ENCODE measurements at places on chromosomes 16 and 17.

DNA sequence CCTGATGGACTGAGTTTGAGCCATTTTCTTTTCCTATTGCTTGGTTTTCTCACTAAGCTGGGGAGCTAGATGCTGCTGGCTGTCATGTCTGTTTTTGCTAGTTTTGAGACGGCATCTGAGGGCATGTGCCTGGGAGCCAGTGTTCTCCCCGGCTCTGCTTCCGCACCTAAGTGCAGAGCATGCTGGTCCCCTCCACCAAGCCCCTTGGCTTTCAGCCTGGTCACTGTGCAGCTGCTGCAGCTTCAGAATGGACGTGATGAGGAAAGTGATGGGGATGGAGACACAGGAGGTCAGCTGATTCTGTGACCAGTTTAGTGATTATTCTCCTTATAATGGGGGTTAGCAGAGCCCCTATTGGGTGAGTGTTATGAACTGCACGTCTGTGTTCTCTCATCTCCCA is 28.5 kb downstream of the DNAH17 start:
- no peak for DNase-seq

DNA sequence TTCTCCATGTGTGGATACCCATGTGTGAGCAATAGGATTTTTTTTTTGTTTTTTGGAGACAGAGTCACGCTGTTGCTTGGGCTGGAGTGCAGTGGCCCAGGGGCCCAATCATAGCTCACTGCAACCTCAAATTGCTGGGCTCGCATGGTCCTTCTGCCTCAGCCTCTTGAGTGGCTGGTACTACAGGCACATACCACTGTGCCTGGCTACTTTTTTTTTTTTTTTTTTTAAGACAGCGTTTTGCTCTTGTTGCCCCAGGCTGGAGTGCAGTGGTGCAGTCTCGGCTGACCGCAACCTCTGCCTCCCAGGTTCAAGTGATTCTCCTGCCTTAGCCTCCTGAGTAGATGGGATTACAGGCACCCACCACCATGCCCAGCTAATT is 16.7 kb downstream of the MGRN1 start:
- no peak for DNase-seq

GRCh38 chr16:64693946-64694345 is 427.9 kb downstream of the CDH11 start:
- DNase-seq = no peak

GRCh38 chr17:19248928-19249574 is 11.9 kb downstream of the EPN2 start:
- DNase-seq = no peak

- no peak for DNase-seq
Measured at GRCh38 chr16:30004811-30005242, 6.0 kb downstream of the DOC2A start.

- no peak for DNase-seq
Measured at GRCh38 chr17:32912218-32912897, 15.6 kb upstream of the TMEM98 start.

DNA sequence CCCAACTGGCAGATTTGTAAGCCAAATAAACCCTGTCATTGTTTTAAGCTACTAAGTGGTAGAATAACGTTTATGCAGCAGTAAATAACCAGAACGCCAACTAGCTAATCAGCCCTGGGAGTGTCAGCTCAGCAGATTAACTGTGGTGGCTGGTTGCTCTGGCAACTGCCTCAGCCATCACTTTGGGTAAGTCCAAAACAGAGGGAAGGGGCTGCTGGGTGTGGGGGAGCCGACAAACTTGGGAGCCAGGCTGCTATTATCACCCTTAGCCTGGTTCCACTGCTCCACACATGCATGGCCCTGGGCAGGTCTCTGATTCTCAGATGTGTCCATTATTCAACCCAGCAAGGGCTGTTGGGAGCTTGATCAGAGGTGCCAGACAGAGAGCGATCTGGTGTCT is 22.2 kb upstream of the RHOT1 start:
- DNase-seq = no peak

DNA sequence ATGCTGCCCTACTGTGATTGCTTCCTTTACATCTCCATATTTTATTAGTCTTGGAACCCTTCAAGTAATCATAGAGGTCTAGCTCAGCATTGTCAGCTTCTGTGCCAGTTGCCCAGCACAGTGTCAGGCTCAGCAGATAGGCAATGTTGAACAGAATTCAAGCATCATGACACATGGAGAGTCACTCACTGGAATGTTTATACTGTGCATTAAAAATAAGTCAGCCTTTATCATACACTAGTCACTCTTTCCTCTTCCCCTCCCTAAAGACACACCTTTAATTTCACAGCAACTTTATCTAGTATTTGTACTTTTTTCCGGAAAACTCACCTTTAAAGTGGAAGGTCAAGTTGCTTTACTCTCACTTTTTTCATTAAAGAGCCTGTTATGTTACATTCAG is 253.8 kb upstream of the CDH11 start:
- DNase-seq = no peak

GRCh38 chr16:4428500-4428899 is 2.8 kb downstream of the DNAJA3 start:
- DNase-seq = no peak

DNA sequence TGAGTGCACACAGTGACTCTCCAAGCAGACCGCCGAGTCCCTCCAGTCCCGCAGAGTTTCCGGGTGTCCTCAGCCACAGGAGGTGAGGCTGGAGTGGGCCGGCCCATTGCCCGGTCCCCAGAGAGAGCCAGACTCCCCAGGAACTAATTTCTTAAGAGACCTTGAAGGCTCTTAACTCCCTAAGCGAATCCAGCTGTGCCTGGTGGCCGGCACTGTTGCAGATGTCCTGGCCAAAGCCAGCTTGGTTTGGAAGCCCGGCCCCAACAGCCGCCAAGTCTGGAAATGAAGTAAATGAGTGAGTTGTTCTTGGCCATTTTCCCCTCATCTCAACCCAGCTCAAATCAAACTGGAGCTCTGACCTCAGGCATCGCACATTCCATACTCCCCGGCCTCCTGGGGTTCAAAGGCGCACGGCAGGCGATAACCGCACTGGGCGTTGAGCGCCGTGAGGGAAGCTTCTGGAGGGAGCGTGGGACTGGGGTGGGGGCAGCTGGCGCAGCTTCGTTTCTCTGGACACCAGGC is 42.0 kb downstream of the CMIP start:
- DNase-seq = no peak

- DNase-seq = no peak
Measured at GRCh38 chr17:74757931-74758847, 9.8 kb downstream of the NHERF1 start.

GRCh38 chr17:69042308-69042707 is 18.4 kb downstream of the ABCA9 start:
- no peak for DNase-seq

- peak; percentile 78 for DNase-seq
Measured at GRCh38 chr17:43900183-43900857, 7.0 kb downstream of the MPP2 start.

- DNase-seq = no peak
Measured at GRCh38 chr17:60369727-60370126, 22.2 kb downstream of the USP32 start.

DNA sequence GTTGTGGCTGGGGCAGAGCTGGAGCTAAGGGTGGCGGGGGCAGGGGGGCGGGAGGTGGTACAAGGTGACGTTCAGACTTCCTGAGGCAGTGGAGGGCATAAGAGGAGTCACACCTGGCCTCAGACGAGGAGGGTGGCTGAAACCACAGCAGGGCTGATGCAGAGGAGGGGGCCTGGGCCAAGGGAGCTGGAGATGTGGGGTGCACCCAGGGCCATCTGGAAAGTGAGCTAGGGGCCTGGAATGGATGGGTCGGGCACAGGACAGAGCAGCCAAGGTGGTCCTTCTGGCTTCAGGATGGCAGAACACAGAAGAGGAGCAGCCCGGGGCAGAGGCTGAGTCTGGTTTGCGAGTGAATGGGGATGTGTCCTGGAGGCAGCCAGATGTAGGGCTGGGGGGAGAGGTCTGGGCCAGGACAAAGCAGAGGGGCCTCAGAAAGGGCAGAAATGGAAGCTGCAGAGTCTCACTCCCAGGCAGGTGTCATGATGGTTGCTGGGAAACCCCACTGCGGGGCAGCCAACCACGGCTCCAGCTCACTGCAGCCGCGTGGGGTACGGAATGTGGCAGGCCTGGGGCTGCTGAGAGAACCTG is 57.6 kb downstream of the PRMT7 start:
- DNase-seq = no peak

All from activated CD4-positive, alpha-beta T cell treated with anti-CD3 and anti-CD28 coated beads, Interleukin-2, amount 50 U/mL, for 4 hours (primary cell).